ENCODE measurements at places on chromosomes 16 and 17.

DNA sequence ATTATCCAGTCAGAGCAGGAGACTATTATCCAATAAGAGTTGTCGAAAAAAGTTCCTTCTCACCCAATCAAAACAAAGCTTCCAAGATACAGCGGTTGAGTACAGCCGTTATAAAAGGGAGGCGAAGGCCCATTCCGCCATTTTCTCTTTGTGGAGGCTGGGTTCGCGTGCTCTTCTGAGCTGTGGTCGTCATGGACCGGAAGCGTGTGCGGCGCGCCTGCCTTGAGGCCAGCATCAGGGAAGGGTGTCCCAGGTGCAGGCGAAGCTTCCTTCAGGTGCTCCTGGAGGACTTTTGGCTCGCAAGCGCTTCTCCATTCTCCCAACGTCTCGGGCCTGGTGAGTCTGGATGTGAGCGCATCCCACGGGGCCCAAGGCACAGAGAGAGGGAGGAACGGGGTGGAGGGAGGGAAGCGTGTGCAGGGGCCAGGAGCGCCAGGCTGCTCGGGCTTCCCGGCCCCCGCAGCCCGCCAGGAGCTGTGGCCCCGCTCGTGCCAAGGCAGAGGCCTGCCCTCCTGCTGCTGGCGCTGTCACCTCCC, 99.2 kb downstream of the GOSR1 start:
- DNase-seq = no peak

DNA sequence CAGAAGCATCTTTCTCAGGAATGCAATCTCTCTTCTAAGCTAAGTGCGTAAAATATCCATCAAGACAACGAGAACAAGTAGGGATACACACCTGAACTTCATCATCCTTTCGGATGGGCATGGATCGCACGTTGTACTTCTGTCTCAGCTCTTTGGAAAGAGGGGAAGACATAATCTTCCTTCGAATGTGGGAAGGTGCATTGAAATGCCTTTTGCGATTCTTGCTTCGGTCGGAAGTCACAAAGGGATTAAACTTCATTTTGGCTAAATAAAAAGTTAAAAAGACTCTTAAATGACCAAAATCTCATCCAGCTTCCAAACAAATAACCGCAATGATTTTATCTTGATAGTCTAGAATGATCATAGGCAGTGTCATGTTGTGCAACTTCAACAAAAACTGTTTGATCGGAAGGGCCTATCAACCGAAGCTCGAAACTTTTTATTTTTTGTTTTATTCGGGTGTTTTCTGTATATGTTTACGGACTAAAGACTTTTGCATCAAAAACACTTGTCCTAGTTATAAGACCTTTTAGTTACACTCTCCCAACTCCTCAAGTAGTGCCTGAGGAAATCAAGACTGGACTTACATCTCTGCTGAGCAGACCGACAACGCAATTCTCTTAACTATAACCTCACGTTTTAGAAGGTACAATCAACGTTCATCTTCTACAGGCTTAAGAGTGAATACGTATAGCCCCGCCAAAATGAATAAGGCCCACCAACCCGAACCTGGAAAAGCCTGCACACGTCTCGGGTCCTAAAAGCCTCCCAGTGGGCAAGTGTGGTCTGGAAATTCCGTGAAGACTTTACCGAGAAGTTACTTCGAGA, 727 bp downstream of the RPL26 start:
- DNase-seq = no peak

DNA sequence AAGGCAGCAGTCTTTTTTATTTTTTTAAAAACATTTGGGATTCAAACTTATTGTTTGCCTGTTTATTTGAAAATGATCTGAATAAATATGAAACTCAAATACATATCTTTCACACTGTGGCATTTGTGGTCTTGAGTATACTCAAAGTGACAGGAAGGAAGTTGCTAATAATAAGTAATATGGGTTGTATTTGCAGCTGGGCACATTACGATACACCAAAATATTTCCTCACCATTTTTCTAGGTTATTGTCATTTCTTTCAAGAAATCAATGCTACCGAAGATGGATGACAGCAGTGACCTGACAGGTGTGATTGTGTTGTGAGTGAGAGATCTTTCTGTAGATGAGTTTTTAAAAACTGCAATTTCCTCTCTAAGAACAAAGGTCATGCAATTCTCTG, 665.7 kb downstream of the CDH8 start:
- DNase-seq = no peak

DNA sequence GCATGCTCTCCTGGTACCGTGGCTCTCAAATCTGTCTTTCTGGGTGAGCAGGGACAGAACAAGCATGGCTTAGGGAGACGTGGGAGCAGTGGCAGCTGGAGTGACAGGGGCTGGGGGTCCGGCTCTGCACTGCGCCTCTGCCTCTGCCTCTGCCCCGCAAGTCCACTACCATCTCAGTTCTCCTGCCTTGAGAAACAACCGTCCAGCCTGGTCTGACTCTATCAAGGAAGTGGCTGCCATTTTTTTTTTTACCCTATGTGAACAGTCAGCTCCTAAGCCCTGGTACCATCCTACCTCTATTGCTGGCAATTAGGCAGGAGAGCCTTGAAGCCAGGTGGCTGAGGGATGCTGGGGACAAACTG, 16.1 kb downstream of the HIC1 start:
- DNase-seq = no peak

GRCh38 chr16:56344518-56345405, 80.6 kb downstream of the AMFR start:
- no peak for DNase-seq

DNA sequence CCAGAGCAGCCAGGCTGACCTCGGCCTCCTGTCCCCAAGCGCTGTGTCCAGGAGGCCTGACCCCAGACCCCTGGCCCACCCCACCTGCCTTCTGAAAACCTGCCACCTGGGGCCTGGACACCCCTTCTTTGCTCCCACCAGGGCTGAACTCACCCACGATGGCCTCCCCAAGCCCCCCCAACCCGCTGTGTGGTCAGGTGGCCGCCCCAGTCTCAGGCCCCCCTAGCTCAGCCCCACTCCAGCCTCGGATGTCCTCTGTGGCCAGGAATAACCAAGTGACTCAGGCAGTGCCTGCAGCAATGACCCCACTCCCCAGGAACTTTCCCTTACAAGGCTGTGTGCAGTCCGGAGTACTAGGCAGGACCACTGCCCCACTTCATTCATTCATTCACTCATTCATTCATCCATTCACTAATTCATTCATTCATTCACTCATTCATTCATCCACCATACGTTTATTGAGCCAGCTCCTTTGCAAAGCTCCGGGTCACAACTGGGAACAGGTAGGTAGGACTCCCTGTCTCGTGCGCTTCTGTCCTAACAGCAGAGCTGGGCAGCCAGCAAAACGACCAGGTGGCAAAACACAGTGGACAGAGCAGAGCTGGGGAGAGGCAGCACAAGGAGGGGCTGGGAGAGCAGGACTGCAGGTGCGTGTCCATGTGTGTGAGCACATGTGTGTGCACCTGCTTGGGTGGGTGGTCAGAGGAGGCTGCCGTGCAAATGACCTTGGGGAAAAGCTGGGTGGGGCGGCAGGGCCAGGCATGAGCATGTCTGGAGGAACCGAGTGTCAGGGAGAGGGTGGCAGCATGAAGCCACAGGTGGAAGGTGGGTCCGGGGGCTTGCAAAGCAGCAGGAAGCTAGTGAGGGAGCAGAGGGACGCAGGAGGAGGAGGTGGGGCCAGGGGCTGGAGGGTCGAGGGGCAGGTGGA, 75.8 kb upstream of the CBX4 start:
- no peak for DNase-seq

DNA sequence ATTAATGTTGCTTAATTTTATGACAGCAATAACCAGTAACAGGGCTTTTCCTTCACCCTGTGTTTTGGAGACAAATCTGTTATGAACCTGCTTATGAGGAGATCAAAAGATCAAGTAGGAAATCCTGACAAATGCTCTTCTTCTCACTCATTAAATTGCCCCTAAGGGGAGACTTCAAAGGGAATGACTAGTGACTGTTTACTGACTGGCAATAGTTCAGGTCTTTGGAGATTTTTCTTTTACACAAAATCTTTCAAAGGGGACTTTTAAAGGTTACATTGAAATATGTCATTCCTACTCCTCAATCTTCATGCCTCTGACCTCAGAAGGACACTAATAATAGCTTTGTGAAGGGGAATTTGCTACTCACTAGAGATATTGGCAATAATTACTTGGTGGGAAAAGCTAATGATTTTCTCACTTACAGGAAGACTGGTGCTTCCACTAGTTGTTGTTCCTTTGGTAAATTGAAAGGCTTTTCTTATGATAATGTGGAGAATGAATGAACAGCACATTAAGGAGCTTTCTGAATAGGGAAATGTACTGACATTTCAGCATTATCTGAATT, 292.9 kb upstream of the CA10 start:
- DNase-seq = no peak

GRCh38 chr16:15523092-15523541, 88.7 kb downstream of the BMERB1 start:
- no peak for DNase-seq

- DNase-seq = no peak
These were observed 52.4 kb upstream of the COX10 start for GRCh38 chr17:14016858-14017257.

- no peak for DNase-seq
These were observed 10.1 kb downstream of the NUDT7 start for GRCh38 chr16:77732241-77732946.

- DNase-seq = no peak
These were observed 25.6 kb downstream of the ATP6V0A1 start for GRCh38 chr17:42484304-42484703.

DNA sequence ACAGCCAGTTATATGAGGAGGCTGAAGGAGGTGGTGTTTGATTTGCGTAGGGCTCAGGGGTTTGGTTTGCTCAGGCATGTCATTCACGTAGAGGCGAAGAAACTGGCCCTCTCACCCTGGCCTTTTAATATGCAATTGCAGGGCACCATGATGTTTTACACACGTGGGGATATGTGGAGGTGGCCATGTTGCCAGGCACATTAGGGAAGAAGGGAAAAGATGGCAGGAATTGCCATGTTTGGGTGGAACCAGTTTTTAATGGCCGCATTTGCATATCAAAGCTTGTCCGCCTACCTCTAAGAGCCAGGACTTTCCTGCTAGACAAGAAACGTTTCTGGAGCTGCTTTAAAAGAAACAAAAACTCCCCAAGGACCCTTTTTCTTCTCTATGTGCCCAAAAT, 1483.7 kb upstream of the GOT2 start:
- no peak for DNase-seq

GRCh38 chr17:412211-413015, 59.8 kb upstream of the RPH3AL start:
- DNase-seq = peak; percentile 67

- no peak for DNase-seq
These were observed 27.0 kb upstream of the MMD start for GRCh38 chr17:55448681-55449080.

GRCh38 chr16:74451951-74452758, 30.9 kb upstream of the CLEC18B start:
- DNase-seq = no peak

DNA sequence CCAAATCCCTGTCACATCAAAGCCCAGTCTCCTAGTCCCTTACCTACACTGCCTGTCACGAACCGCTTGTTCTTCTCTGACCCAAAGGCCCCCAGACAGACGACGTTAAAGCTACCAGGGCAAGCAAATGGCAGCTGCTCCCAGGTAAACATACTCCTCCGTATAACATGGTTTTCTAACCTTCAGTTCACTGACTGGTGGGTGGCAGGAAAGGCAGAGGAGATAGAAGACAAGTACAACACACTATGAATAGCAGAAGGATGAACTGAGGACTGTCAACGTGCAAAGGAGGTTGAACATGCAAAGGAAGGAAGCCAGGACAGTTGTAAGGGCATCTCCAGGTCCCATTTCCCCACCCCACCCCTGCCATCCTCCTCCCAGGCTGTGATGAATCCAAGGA, 449.8 kb downstream of the SHISA9 start:
- DNase-seq = no peak

GRCh38 chr16:72159386-72159785, 12.6 kb downstream of the PMFBP1 start:
- no peak for DNase-seq

- DNase-seq = no peak
These were observed 29.0 kb downstream of the N4BP1 start for GRCh38 chr16:48580925-48581500.

DNA sequence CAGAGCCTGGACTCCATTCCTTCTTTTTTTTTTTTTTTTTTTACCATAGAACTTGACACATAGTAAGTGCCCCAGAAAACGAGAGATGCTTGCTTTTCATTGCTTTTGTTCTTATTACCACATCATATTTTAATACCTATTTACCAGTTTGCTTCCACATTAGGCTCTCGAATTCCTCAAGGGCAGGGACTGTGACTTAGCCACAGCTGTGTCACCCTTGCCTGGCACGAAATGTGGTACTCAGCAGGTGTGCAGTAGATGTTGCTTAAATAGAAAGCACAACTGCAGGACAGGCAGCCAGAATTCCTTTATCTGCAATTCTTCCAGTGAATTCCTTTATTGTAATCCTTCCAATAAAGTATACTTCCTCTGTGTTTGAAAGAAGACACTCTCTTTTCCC, 393.0 kb downstream of the HAPSTR1 start:
- DNase-seq = no peak

- DNase-seq = peak; percentile 44
These were observed 671.1 kb downstream of the WWOX start for GRCh38 chr16:78770353-78771091.

DNA sequence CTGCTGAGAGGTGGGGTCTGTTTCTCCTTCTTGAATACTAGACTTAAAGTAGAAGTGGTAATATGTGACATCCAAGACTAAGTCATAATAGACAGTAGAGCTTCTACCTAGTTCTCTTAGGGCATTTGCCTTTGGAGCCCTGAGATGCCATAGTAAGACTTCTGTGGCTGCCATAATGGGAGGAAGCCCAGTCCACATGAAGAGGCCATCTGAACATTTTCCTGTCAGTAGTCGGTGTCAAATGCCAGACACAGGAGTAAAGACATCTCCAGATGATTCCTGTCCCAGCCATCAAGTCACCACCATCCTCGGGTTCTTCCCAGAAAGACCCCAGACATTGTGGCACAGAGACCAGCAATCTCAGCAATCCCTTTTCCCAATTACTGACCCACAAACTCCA, 58.1 kb upstream of the IRX6 start:
- no peak for DNase-seq

DNA sequence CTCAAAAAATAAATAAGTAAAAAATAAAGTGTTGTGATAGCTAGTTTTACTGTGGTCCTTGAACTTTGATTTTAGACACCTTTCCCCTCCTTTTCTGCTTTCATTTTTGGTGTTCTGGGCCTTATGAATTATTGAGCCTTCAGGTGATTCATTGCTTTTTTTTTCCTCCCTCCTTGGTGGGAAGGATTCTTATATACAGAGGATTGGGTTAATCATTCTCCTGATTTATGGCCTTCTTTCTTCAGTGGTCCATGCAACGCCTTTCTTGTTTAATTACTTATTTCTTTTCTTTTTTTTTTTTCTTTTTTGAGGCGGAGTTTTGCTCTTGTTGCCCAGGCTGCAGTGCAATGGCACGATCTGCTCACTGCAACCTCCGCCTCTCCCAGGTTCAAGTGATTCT, 8.0 kb upstream of the MYL4 start:
- DNase-seq = no peak

All from NCI-H748 treated with DMSO at 0.1 percent for 48 hours (cell line).